NCI-H1092 treated with DMSO at 0.1 percent for 48 hours (cell line): ENCODE measurements at places on chromosomes 2 and 18.

GRCh38 chr2:145874466-145874865 lies 1354.5 kb upstream of the ZEB2 start:
- DNase-seq: no peak

GRCh38 chr2:170524828-170525565 lies 190.1 kb upstream of the SP5 start:
- no peak for DNase-seq

GRCh38 chr2:241074901-241075540 lies 27.1 kb downstream of the MTERF4 start:
- no peak for DNase-seq

GRCh38 chr2:26316845-26317244 lies 29.1 kb upstream of the SELENOI start:
- no peak for DNase-seq

DNA sequence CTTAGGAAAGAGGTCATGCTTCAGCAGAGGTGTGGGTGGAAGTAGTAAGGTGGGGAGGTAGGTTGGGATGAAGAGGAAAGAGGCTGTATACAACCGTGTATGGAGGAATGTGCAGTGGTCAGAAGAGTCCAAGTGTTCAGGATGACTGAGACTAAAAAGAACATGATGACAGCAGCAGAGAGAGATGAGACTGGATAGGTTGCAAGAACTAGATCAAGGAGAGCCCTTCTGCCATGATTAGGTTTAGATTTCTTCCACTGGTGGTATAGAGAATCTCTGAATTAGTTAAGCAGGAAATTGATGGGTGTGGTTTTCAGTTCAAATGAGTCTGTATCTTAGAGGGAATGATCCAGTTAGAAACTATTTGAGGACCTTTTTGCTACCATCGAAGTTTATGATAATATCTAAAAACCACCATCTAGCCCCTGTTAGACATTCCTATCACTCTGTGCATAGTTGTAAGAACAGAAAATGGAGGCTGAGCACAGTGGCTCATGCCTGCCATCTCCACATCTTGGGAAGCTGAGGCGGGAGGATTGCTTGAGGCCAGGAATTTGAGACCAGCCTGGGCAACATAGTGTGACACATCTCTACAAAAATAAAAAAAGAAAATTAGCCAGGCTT lies 221.0 kb downstream of the LTBP1 start:
- no peak for DNase-seq

DNA sequence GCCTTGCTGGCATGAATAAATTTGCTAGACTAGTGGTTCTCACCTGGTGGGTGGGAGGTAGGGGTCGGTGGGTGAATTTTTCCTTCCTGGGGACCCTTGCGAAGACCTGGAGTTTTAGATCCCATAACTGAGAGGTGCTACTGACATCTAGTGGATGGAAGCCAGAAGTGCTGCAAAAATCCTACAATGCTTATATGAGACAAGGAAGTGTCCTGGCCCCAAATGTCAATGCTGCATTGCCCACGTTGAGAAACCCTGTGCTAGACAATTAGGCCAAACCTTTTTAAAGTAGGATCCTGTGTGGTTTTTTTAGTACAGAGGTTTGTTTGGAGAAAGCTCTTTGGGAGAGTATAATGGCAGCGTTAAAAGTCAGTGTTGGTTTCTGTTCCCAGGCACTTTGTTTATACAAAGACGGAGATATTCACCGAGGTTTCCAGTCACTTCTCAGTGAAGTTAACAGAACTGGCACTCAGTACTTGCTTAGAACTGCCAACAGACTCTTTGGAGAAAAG lies 9.6 kb downstream of the SERPINB8 start:
- DNase-seq: peak; percentile 48

- no peak for DNase-seq
These were observed 385.1 kb downstream of the RAD51AP2 start for GRCh38 chr2:17133052-17133671.

DNA sequence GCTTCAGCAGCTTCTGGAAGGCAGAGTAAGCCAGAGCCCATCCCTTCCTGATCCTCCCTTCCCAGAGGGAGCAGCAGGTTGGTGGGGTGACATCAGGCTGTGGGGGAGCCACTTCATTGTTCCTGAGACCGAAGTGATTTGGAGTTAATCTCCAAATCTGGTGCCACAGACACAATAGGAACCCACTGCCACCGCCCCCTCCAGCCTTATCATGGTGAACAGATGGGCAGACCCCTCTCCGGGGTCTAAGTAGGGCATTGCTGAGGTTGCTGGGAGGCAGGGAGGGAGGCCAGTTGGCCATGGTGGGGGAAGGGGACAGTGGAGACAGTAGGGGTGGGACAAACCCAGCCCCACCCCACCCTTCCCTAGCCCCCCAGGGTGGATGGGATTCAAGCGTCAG lies 25.6 kb upstream of the SLC35F6 start:
- DNase-seq: no peak

DNA sequence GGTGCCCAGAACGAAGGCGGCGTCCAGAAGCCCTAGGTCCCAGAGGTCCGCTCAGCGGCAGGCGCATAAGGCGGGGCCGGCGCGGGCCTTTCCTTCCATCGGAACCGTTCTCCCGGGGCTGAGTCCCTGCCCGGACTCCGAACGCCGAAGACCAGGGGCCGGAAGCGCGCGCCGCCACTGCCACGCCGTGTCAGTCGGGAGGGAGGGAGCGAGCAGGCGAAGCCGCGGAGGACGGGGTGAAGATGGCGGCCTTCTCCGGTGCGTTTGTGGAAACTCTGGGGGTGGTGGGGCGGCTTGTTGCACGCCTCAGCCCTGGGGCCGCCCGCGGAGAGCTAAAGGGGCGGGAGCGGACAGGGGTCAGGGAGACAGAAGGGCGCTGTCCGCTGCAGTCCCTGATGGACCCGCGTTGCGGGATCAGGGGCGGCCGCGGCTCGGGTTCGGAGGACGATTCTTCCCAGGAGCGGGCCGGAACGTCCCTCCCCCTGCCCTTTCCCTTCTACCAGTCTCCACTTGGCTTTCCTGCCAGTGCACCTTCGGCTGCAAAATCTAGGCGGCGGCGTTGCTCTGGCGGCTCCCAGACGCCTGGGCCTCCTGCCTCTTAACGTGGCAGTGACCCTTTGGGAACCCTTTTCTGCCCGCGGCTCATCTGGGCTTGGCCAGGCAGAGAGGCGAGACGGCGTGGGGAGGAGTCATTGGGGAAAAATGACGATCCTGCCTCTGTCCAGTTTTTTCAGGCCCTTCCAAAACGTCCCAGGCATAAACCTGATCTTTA lies at the start of gene DDX1:
Gene DDX1, plus strand, starts transcription at position 177 of the 772 bp plus-strand sequence. Its CDS starts 66 bp downstream, at position 243.
- DNase-seq: peak; percentile 68

DNA sequence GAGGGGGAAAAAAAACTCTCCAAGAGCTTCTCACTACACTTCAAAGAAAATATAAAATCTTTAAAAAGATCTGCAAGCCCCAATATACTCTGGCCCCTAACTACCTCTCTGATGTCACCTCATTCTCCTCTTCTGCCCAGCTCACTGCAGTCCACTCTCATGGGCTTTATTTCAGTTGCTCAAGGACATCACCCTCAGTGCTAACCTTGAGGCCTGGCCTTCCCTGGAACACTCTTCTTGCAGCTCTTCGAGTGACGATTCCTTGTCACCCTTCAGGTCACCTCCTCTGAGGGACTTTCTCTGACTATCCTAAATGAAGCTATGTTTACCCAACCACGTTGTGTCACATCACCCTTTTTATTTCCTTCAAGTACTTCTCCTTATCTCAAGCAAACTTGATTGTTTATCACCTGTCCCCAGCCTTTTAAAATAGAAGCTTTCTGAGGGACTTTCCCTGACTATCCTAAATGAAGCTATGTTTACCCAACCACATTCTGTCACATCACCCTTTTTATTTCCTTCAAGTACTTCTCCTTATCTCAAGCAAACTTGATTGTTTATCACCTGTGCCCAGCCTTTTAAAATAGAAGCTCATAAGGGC lies 10.4 kb downstream of the RTTN start:
- no peak for DNase-seq

- no peak for DNase-seq
These were observed 52.3 kb downstream of the ZNF521 start for GRCh38 chr18:25299426-25300300.

GRCh38 chr2:226984750-226985582 lies 149.1 kb downstream of the RHBDD1 start:
- peak; percentile 31 for DNase-seq

GRCh38 chr2:174020926-174021662 lies 55.9 kb upstream of the SP3 start:
- no peak for DNase-seq

- no peak for DNase-seq
These were observed 361.2 kb upstream of the GALNT5 start for GRCh38 chr2:156896294-156896693.

GRCh38 chr2:2831633-2832032 lies 500.6 kb upstream of the MYT1L start:
- peak; percentile 0 for DNase-seq

DNA sequence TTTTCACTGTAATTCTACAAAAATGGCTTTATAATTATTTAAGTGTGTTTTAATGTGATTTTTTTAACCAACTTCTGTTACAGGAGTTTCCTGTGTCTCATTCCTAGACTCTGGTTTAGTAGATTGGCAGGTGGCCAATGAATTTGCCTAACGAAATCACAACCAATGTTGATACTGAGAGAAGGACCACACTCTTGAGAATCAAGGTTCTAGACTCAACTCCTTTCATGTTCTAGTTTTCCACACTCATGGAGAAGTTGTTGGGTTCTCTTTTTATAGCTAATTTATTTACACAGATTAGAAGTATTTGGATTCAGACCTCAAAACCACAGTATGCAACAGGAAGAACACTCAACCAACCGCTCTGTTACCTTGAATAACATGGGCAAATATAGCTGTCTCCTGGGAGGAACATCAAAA lies 22.6 kb upstream of the USP34 start:
- no peak for DNase-seq

GRCh38 chr2:203444738-203445137 lies 90.4 kb downstream of the RAPH1 start:
- no peak for DNase-seq

DNA sequence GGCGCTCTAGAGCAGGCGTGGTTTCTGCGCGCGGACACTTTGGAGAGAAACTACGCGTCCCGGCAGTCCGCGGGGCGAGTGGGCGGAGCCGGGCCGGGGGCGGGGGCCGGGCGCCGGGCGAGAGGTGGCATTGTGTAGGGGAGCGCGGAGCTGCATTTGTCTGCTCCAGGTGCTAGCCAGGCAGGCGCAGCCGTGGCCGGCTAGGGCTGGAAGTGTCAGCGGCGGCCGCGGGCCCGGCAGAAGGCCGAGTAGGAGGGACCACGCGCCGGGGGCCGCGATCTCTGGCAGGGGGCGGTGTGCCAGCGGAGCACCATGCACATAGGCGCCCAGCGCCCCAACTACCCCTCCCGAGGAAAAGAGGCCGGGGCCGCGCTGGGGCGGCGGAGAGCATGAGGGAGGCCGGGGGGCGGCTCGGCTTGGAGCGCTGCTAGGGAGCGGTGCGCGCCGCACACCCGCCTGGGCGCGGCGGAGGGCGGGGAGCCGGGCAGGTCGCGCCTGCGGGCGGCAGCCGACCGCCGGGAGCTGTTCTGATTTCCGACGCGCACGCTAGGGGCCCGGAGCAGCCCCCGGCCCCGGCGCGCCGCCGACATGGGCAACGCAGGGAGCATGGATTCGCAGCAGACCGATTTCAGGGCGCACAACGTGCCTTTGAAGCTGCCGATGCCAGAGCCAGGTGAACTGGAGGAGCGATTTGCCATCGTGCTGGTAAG lies at the start of gene FMNL2:
Gene FMNL2, plus strand, starts transcription at position 159 of the 710 bp plus-strand sequence.
- DNase-seq: peak; percentile 70

DNA sequence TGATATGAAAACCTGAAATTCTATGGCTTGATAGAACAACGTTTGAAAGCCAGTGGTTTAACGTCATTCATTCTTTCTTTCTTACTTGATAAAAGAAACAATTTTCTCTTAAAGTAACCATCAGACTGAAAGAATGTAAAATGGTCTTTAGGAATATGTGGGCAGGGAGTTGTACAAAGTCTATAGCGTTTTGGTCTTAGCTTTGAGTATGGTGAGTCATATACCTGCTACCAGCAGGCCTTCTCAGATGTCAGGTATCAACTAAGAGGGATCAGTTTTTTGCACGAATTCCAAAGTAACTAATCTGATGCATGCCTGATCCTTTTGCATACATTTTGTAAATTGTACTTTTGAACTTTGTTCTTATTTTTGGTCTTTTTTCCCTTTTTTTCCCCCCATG lies 101.5 kb upstream of the DSEL start:
- no peak for DNase-seq

DNA sequence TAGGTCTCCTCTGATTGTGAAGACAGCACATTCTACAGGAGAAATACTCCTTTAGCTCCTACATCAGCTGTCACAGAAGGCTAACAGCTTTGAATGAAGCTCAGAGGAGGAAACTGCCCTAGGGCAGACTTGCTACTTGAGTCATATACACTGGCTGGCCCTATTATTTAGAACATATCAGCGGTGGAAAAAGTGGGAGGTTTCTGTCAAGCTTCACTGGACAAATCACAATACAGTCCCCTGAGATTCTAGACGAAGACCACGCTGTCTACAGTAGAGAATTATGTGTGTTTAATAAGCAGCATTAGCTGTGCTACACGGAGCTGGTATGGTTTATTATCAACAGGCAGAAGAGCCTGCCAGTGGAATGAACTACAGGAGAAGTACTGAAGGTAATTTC lies 230.9 kb upstream of the FSIP2 start:
- DNase-seq: peak; percentile 34

- DNase-seq: no peak
These were observed 22.6 kb downstream of the DIPK1C start for GRCh38 chr18:74434466-74434865.

GRCh38 chr2:123468071-123468470 lies 557.0 kb upstream of the CNTNAP5 start:
- no peak for DNase-seq

- no peak for DNase-seq
These were observed 64.7 kb upstream of the DSEL start for GRCh38 chr18:67581178-67581577.

- no peak for DNase-seq
These were observed 56.1 kb downstream of the SETBP1 start for GRCh38 chr18:44736664-44737380.

- DNase-seq: no peak
These were observed 83.8 kb upstream of the TMEM17 start for GRCh38 chr2:62589691-62590356.

GRCh38 chr2:42211291-42211690 lies 42.1 kb downstream of the EML4 start:
- no peak for DNase-seq

GRCh38 chr2:20680744-20681375 lies 13.9 kb downstream of the GDF7 start:
- DNase-seq: no peak

- no peak for DNase-seq
These were observed 26.2 kb upstream of the INSIG2 start for GRCh38 chr2:118062048-118062447.
